Mesenteric fat pad (tissue), 1 donor: ENCODE measurements at places on chromosomes 16 and 17. TPM values are rescaled to one million over a fixed set of nuclear protein-coding genes. Genes with fewer than 3 reads are reported as not detected.

ZNF668 gene
- total RNA-seq: 13.3 TPM

TNS4 gene
- total RNA-seq: 0.16 TPM

SLC38A8 gene
- total RNA-seq: not detected

CPHXL2 gene
- total RNA-seq: not detected

HS3ST3B1 gene
- total RNA-seq: 3.6 TPM
